ENCODE measurements at places on chromosomes 7 and 10.

DNA sequence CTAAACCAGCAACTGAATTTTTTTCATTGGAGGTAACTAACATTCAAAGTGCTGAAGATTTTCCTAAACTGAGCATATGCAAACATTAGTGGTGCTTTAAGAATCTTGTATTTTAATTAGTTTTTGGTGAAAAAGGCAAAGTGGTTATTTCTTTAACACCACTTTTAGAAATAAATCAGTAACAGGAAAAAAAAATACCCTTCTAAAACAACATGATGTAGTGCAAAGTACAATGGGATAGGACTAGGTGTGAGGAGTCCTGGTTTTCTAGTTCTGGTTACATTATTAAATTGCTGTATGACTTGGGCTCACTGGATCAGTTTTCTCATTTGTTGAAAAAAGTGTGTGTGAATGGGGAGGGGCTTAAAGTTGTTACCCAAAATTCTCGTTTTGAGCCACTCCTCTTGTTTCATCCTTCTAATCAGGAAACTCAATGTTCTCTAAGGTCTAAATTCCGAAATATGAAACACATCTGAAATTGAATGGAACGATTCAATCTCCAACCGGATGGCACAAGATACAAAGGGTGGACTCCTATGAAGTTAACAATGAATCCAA is 1.8 kb downstream of the WASL start:
- no peak for DNase-seq

DNA sequence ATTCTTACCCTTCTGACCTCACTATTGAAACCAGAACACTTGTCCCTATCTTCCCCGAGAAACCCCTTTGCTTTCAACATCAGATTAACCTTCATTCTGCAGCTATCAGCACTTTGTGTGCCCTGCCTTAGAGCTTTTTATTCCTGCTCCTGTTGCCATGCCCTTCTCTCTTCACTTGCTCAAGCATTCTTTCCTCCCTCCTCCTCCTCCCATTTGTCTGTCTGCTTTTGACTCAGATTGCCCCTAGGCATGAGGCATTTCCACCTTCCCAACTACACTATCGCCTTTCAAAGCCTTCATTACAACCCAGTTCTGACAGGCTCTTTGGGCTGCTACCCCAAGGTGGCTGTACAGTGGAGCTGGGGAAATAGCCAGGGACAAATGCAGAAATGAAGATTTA is 143.3 kb downstream of the SLC25A13 start:
- DNase-seq: no peak

DNA sequence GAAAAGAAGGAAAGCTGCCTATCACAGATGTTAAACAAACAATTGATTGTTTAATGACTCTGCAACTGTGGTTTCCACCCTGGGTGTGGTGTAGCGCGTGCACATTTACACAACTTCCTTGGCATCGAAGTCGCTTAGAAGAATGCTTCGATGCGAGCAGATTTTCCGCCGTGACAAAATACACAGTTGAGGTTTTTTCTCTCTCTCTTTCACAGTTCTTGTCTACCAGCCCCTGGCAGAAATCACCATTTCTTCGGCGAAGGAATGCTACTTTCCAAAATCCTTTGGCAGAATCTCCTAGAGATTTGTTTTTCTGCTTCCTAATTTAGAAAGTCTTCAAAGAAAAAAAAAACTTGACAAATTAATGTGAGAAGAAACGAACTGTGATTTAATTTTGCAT is 70.7 kb upstream of the C1QL3 start:
- no peak for DNase-seq

GRCh38 chr7:88669913-88670312 is 89.6 kb upstream of the ZNF804B start:
- DNase-seq: no peak

DNA sequence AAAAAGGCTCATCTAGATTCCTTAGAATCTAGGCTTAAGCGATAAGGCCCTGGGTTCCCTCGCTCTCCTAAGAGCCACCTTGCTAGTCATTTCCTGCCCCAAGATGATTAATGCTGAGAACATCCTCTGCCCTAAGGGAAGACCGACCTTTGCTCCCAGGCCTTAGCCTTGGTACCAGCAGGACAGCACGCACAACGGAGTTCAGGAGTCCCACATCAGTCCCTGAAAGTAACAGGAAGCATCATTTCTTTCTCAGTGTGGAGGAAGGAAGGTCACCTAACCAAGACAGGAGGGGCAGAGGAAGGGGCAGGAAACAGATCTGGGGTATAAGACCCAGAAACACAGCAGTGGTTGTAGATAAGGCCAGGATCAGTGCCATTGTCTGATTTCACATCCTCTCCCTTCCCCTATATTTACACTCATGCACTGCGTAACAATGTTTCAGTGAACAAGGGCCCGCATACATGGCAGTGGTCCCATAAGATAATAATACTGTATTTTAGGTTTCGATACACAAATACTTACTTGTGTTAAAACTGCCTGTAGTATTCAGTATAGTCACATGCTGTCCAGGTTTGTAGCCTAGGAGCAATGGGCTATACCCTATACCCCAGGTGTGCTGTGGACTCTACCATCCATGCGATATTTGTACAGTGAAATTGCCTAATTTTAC is 8.1 kb upstream of the FAM107B start:
- no peak for DNase-seq

DNA sequence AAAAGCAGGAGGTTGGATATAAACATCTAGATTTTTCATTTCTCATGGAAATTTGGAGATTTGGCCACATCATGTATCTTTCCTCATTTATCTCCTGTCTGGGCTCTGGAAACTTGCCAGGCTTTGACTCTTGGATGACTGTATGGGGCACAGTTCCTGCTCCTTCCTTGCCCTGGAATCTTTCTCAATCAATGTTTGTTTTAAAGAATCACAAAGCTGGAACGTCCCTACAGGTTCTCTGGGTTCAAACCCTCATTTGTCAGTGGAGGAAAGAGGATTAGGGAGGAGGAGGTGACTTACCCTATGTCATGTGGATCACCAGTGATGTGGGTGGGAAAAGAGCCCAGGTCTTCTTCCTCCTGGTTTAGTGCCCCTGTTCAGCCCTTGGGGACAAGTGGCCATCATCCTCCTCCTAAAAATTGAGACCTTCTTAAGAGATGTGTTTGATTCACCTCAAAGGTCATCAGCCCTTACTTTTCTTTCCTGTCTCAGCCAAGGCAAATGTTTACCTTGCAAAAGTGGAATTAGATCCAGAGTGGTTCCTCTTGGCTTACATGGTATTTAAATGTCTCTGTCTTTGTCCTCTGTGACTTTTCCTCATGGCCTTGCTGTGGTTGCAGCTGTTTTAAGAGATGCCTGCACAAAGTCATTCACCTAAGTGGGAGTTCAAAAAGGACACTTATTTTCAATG is 38.8 kb upstream of the PDZD8 start:
- DNase-seq: no peak

DNA sequence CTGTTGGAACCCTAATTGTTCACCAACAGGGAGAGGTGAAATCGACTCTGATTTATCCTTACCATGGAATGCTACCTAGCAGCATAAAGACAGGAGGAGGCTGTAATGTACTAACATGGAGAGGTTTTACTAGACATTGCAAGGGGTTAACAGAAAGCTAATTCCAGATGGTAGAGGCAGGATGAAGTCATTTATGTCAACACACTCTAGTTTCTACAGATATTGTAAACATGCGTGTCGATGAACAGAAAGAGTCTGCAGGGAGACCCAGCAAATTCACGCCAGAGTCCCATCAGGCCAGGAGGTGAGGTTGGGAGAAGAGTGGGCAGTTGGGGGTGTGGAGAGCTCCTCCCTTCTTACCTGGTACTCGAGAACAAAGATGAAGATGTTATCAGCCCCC is 7.0 kb downstream of the NPC1L1 start:
- DNase-seq: peak; percentile 42

GRCh38 chr7:16841681-16842080 is 36.9 kb upstream of the AGR2 start:
- no peak for DNase-seq

- DNase-seq: no peak
Measured at GRCh38 chr7:110061387-110061786, 1029.5 kb upstream of the LRRN3 start.

GRCh38 chr7:118312051-118312450 is 87.5 kb downstream of the ANKRD7 start:
- DNase-seq: no peak

- no peak for DNase-seq
Measured at GRCh38 chr10:5833814-5834213, 20.6 kb upstream of the GDI2 start.

- no peak for DNase-seq
Measured at GRCh38 chr10:126564326-126564888, 106.1 kb downstream of the C10orf90 start.

- no peak for DNase-seq
Measured at GRCh38 chr10:60975716-60976115, 31.7 kb upstream of the RHOBTB1 start.

DNA sequence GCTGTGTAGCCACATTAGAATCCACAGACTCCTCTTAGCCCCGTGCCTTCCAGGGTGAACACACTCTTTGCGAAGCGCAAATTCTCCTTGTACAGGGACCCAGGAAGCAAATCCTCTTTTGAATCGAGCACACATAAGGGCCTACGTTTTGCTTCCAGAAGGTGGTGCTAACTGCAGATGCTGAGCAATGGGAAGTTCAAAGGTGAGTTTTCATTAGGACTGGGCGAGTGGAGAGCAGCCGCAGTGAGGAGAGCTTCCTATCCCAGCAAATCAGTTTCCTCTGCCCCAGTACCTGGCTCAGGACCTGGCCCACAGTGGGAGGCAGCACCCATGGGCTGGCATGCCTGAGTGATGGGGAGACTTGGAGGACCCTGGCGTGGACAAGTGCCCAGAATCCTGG is 23.5 kb upstream of the GPR26 start:
- DNase-seq: no peak

DNA sequence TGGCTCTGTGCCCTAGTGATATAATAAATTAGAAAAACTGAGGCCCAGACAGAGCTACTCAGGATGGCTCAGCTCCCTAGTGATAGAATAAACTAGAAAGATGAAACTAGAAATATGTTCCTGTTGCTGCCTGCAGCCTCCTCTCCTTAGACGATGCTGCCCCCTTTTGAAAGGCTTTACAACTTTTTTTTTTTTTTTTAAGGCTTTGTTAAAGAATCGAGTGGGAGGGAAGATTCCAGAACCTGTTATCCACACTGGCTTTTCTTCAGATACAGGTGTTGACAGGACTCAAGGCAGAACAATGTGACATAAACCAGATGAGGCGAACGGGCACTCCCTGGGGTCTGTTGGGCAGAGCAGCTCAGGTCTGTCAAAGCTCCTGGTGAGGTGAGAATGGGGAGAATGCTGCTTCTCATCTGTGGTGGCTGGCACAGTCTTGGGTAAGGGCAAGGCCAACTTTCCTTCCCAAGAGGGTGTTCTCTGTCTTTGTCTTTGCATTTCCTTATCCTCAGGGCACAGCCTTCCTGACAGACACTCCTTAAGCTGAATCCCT is 175.1 kb downstream of the COBL start:
- DNase-seq: peak; percentile 1

- DNase-seq: no peak
Measured at GRCh38 chr10:127372361-127372760, 176.0 kb upstream of the INSYN2A start.

DNA sequence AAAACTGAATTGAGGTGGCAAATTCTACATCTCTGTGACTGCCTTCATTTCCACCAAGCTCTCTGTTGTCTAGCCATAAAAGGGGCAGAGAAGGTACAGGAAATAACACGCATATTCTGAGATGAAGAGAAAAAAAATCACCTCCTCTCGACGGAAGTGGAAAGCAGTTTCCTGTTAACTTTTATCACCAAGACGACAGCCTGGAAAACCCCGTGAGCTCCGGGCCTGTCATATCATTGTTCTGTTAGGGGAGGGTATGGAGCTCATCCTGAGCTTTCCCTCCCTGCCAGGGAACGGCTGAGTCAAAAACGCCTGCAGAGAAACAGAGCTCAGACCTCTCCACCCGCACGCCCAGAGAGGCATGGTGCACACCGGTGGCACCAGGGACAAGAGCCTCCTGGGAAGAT is 200.3 kb downstream of the PRPF18 start:
- no peak for DNase-seq

DNA sequence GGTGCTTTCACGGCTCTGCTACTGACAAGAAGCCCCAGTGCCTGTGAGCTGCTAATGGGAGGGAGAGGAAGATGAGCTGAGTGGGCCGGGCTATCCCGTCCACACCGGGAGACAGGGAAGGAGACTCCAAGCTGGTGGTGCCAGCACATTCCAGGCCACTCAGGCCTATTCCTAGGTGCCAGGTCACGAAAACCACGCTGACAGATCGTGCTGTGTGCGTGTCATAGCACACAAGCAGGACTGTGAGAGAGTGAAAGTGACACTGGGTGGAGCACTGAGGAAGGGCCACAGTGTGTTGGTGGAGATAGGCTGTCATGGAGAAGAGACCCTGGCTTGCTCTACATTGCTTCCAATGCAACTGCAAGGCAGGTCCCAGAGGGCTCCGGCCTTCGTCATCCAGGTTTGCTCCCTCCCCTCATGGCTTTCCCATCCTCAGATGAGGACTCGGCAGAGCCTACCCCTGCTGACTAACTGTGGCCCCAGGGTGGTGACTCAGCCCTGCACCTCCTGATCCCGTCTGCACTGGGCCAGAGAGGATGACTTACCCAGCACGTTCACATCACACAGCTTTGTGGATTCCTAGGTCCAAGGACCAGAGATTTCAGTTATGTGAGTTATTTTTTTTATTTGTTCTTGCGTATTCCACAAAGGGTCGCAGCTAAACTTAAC is 167.3 kb downstream of the EGFR start:
- peak; percentile 76 for DNase-seq

- DNase-seq: no peak
Measured at GRCh38 chr7:80640846-80641245, 2.4 kb downstream of the CD36 start.

DNA sequence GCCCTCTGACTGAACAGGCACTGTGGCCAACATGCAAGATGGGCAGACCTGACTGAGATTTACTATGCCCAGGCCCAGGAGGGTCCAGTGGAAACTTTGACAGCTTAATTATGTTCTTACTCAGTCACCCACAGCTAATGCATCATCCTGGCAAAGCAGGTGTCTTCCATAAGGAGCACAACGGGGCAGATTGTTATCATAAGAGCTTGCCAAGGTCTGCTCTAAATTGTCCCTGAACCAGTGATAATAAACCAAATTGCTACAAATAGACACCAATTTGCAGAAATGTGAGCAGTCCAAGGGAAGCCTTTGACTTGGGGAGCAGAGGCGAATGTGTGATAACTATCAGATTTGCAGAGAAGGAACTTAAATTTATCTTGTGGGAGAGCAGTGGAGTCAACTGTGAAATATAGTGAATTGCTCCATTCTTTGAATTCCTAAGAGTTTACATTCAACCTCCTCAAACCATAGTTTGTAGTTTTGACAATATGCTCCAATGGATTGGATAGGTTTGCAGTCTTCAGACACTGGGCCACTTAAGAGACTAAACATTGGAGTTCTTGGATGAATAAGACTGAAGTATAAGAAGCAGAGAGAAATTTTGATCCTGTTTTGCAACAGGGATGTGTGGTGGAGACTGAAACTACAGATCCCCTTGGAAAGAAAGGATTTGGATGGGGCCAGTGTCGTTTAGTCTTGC is 494.7 kb downstream of the CCSER2 start:
- no peak for DNase-seq

- DNase-seq: no peak
Measured at GRCh38 chr7:1667566-1668395, 2.3 kb upstream of the ELFN1 start.

Measured in AG04450 (cell line).